Pons (tissue), 1 donor: ENCODE measurements at places on chromosomes 7 and 10.

GRCh38 chr7:159065852-159066480 lies 78.7 kb downstream of the VIPR2 start:
- no peak for DNase-seq

DNA sequence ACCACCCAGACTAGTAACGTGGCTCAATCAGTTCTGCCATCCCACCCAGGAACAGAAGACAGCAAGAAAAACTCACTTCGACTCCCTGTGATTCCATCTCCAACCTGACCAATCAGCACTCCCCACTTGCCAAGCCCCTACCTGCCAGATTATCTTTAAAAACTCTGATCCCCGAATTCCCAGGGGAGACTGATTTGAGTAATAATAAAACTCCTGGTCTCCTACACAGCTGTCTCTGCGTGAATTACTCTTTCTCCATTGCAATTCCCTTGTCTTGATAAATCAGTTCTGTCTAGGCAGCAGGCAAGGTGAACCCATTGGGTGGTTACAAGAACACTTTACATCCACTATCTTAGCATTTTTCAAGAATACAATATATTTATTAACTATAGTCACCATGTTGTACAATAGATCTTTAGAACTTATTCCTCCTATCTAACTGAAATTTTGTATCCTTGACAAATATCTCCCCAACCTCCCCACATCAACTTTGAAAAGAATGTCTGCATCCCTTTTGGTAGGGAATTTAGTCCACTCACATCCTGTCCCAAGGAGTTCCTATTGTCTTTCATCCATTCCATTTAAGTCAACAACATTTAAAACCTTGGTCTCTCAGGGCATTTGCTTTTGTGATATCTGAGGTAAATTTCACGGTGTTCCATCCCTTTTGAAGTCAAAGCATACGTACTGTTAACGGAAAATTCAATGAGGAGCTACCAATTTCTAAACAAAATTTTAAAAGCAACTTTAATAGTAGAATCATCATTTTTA lies 163.7 kb downstream of the MACC1 start:
- no peak for DNase-seq

- DNase-seq: no peak
These were observed 111.3 kb upstream of the IGFBP3 start for GRCh38 chr7:46032353-46032752.

DNA sequence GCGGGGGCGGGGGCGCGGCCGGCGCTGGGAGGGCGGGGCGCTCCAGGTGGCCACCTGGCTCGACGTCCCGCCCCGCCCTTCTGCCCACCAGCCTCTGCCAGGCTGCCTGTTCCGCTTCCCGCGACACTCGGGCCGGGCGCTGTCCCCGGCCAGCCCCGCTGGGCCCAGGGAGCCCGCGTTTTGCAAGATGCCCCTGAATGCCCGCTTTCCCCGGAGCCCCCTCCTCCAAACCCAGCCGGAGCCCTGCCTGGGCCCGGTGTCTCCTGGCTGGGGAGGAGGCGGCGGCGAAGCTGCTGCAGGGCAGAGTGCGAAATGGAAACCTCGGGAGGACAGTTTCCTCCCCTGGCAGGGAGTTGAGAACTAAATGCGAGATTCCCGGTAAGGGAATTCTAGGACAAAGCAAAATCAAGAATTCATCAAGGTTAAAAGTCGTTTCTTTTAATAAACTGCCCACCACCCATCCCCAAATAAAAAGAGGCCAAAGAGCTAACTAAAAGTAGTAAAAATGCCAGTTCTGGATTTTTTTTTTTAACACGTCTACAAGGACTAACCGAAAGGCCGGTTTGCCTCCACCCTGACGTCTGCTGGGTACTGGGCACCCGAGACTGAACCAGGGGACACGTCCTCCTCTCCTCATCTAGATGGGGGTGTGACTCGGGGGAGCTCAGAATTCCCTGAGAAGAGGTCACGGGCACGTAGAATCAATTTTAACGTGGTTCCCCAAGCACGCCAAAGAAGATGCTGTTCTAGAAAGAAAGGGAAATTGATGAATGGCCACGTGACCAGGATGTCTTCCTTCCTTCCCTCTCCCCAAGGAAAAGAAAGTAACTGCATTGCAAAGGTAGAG lies 200.4 kb upstream of the NFE2L3 start:
- DNase-seq: no peak

GRCh38 chr7:88001744-88002530 lies 67.9 kb downstream of the ADAM22 start:
- DNase-seq: no peak

DNA sequence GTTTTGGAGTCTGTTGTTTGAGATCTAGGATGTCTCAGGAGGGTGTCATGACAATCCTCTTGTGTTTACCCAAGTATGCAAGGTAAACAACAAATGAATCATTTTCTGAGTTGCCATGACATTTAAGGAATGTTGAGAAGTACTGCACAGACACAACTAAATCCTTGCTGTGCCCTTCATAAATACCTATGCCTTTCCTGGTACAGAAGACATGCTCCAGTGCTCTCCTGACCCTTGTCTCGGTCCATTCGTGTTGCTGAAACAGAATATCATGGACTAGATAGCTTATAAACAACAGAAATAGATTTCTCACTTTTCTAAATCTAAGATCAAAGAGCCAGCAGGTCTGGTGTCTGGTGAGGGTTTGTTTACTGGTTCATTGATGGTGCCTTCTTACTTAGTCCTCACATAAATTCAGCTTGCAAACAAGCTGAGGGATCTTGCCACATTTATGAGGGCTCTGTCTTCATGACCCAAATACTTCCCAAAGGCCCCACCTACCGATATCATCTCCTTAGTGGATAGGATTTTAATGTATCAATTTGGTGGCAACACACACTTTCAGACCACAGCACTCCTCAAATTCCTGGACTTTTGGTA lies 341.8 kb upstream of the SEMA3A start:
- DNase-seq: no peak

DNA sequence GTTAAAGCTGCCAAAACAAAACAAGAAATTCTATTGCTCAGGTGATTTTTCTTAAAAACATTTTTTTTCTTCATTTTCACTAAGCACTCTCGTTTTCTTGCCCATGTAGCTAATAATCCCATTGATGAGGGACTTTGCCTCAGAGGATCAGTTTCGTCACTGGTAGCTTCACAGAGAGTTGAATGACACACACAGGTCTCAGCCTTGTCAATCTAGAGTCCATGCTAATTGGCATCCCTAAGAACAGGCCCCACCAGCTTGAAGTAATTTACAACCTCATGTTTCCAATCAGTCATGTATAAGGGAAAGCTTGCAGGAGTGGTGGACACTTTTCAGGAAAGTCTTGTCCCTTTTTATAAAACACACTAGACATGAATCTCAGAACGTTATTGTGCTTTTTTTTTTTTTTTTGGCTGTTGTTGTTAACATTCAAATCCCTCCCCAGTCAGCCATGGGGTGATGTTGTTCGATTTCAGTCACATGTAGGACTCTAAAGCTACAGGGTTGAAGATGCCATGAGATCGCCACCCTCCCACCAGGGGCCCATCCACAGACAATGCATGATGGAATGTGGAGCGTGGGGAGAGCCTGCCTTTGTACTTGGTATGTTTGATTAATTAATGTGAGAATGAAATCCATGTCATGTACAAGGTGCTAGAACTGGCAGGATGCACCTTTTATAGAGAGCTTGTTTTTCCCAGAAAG lies 232.4 kb upstream of the FZD8 start:
- no peak for DNase-seq

DNA sequence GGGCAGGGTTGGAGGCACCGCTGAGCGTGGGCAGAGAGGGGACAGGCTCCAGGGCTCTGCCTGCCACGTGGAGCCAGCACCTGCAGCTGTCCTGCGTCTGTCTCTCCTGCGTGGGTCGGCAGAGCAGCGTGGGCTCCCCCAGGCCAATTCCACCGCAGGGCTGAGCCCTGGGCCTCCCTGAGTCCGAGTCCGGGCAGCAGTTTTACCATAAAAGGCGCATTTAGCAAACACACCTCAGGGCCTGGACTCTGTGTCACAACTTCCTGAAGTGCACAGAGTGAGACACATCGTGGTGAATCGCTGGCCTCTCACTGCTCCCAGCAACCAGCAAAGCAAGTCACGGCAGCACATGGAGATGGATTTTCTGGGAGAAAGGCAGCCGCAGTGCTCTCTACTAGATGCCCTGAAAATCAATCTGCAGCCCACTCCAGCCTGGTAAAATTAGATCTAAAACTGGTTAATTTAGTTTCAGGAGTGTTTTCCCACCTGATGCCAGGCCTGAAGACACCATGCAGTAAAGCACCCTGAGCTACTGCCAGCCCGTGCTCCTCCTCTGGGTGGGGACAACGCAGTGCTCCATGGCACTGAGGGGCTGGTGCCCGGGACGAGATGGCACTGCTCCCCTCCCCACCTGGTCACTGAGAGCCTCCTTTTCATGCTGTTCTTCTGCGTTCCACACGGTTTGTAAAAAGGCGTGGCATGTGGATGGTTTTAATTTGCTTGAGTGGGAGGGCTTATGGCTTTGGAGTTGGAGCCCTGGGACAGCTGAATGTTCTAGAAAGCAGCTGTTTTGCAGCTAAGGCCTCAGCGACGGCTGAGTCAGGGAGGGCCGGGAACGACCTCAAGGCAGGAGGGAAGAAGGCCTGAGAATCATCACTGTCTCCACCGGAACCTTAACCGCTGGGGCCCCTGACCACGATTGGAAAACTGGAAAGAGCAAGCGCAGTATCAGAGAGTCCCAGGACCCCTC lies 336.9 kb downstream of the ADARB2 start:
- DNase-seq: no peak

GRCh38 chr7:156659961-156660360 lies 19.4 kb downstream of the RNF32 start:
- DNase-seq: no peak

DNA sequence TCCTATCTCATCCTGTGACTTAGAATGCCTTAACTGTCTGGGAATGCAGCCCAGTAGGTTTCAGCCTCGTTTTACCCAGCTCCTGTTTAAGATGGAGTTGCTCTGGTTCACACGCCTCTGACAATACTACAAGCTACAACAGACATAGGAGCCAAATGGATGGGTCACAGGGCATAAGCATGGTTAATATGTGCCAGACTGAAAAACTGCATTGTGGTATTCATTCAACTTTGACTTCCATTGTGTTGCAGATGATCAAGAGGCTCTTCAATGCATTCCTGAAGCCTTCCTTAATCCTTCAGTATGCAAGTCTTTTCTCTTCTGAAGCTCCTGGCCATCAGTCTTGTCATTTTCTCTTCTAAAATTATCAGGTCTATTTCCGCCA lies 20.3 kb upstream of the RNF32 start:
- DNase-seq: no peak

DNA sequence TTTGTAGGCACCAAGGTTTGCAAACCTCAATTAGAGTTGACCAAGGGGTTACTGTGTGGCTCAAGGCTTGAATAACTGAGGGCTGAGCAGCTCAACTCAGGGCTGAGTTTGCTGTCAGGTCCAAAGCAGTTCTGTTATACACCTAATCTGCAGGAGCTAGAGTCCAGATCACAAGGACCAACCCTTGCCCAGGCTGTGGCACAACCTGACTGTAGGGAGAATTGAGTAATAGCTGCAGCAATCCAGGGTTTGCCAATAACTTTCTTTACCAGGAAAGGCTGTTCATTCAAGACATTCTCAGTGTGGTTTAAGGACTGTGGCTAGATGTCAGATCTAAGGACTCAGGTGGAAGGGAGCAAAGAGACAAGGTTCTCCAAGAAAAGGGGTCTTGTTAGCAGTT lies 115.6 kb upstream of the IMMP2L start:
- no peak for DNase-seq

GRCh38 chr10:78915190-78915518 lies 153.6 kb upstream of the ZMIZ1 start:
- no peak for DNase-seq
